ENCODE measurements at places on chromosomes 2 and 18. TPM values are rescaled to one million over a fixed set of nuclear protein-coding genes. Genes with fewer than 3 reads are reported as not detected.

Gene POTEC
- not detected for total RNA-seq

DNA sequence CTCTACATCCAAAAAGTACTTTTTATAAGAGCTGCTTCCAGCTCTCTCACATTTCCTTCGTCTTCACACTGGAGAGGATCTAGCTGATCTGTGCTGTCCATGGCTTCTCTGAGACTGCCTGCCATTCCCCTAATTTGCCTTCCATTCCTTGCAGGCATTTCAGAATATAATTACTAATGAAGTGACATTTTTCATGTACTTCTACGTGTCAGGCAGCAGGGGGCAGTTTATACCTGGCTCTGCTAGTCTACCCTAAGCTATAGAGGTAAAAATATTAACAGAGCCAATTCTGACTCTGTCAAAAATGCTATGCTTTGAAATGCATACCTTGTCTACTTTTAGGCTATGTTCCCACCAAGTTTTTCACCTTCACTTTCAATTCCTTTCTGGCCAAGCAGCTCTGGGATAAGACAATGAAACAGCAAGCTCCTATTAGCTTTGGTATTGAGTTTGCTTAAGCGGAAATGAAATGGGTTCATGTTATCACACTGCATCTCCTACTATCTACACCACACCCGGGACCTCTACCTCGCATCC is 81.9 kb downstream of the MEP1B start:
- H3K4me3 ChIP-seq: no peak overlapping the region
- H3K27me3 ChIP-seq: no peaks in the 10 kb centered on the region
- no peak overlapping the region for H3K27ac ChIP-seq
- H3K4me1 ChIP-seq: no peaks in the 10 kb centered on the region
- DNase-seq: no peak
- H3K36me3 ChIP-seq: no peaks in the 10 kb centered on the region

Gene DCC
- total RNA-seq: 0.61 TPM

DNA sequence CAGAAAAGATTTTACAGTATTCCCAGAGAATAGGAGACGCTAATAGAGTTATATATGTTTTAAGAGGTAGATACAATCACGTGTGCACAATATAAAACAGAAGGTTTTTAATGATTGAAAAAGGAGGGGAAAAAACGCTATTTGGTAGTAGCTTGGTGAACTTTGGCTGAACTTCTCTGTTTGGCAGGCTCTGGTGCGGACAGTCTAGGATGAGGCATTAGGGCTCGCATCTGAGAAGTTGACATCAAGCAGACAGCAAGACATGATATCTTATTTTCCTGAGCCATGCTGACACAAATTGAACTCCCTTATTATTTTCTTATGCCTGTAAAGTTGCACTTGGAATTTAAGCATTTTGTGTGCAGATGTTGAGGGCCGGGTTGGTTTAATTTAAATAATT is 176.6 kb downstream of the EN1 start:
- no peaks in the 10 kb centered on the region for H3K27me3 ChIP-seq
- H3K36me3 ChIP-seq: no peaks in the 10 kb centered on the region
- DNase-seq: no peak
- no peak overlapping the region for H3K4me3 ChIP-seq

Gene FOXI3
- total RNA-seq: not detected

- no peak overlapping the region for H3K4me3 ChIP-seq
- H3K36me3 ChIP-seq: peaks cover 46% of the 10 kb centered on the region
- H3K27me3 ChIP-seq: no peaks in the 10 kb centered on the region
- H3K4me1 ChIP-seq: no peaks in the 10 kb centered on the region
- no peak overlapping the region for H3K27ac ChIP-seq
Observed at GRCh38 chr2:69477627-69478026, 40.4 kb upstream of the NFU1 start.

Gene REEP1
- total RNA-seq: 8.0 TPM

Measured in left lung (tissue), 14 donors.